ENCODE measurements at places on chromosomes 1 and 21.

- DNase-seq = no peak
These were observed 56.5 kb upstream of the SELENON start for GRCh38 chr1:25743164-25744139.

DNA sequence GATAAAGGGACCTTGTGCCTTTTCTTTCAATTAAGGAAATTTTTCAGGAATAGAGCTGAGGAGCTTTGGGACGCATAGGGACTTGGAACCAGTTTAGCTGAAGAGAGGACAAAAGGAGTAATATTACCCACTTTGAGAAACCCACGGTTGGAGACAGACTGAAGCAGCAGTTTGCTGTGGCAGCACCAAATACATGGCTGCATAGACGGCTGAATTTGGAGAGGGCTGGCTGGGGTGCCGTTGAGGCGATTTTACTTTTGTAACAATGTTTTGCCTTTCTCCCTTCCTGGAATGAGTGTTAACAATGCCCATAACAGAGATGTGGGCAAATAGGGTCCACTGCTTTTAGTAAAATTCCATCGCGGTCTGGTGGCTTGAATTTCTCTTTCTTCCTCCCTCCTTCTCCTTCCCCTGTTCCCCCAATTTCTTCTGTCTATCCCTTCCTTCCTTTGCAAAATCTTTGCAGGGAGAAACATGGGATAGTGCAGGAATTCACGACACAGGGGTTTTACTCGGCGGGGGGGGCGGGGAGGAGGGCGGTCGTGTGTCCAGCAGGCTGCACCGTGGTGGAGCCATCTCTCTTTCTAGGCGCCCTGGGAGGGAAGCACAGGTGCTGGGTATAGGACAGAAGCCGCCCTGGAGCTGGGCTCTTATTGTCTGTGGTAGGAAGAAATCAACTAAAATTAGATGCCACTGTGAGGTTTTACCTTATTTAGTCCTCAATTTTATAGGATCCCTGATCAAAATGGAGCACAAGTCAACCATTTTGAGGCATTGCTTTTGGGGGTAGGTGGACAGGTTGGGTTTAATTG is 6.8 kb downstream of the LHX4 start:
- no peak for DNase-seq

GRCh38 chr1:25435397-25436108 is 4.9 kb downstream of the MACO1 start:
- DNase-seq = no peak

GRCh38 chr1:183058851-183059502 is 35.8 kb downstream of the LAMC1 start:
- no peak for DNase-seq

- DNase-seq = no peak
These were observed 66.8 kb upstream of the BCL10 start for GRCh38 chr1:85343213-85343611.

GRCh38 chr1:145999321-146000024 is 3.1 kb upstream of the TXNIP start:
- no peak for DNase-seq

- no peak for DNase-seq
These were observed 76.1 kb upstream of the KIAA0040 start for GRCh38 chr1:175268720-175269119.

DNA sequence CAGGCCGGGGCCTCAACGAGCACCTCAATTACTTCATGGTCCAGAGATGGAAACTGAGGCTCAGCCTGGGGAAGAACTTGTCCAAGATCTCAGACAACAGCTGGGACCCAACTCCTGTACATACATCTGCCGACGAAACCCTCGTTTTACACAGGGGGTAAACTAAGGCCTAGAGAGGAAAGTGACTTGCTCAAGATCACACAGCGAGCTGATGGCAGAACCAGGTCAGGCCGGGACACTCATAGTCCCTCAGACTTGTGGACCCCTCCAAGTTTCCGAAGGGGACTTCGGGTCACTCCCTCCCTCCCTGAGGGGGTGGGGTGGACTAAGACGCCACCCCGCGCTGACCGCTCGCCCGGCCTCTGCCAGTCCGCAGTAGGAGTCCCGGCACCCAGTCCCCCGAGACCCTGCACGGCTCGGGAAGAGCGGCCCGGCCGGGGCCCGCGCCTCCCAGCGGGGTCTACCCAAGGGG is 430 bp downstream of the WASF2 start:
- no peak for DNase-seq

GRCh38 chr21:41282412-41282811 is 34.2 kb upstream of the FAM3B start:
- DNase-seq = no peak

DNA sequence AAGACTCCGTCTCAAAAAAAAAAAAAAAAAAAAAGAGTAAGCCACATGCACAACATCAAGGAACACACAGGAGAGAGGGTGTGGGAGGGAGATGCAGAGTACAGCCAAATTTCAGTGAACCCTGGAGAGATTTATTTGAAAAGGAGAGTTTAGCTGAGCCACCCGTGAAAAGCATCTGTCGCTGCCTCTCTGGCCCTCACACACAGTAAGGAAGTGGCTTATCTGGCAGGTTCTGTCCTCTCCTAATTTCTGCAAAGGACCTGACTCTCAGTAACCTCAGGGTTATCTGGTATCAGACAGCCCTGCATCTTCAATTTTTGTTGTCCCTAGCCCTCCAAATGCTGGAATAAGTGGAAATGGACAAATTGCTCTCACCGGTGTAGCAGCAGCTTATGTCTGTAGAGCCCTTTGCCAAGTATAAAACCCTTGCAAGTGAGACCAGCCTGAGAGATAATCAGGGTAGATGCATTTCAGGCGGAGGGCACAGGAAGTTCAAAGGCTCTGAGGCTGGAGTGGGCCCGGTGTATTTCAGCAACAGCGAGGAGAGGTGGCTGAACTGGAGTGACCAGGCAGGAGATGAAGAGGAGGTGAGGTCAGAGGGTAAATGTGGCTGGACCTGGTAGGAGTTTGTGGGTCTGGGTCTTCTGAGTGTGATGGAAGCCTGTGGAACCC is 16.7 kb upstream of the IL10RB start:
- DNase-seq = no peak

DNA sequence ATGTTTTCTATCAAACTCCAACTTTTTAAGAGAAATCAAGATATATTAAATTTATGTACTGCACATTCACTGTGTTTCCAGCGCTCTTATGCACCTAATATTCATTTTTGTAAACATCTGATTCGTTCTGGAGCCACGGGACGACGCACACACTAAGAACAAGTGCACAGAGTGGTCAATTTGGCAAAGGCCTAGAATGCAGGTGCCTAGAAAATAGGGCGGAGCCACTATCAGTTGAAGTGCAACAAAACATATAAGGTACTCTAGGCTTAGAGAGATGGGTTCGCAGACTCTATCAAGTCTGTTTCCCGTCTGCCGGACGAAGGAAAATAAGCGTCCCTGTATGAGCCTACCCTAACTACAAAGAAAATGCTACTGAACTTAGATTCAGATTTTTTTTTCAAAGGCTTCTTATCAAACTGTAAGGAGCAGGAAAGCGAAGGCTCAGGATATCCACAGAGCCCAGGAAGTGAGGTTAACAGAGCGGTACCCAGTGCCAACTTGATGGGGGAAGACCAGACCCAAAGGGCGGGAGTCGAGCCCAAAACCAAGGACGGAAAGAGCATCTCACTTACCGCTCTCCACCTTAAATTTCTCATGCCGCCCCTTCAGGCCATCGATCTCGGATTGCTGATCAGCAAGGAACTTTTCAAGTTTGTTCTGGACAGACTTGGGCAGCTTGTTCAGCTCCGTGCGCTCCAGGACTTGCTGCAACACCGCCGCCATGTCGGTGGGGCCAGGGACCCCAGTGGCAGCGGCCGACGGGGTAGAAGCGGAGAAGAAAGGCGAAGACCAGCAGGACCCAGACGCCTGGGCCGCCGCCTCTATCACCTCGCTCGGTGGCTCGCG is 526 bp downstream of the TPR start:
- peak; percentile 5 for DNase-seq
